ENCODE measurements at places on chromosomes 1 and 21.

- no peak for DNase-seq
These were observed 450.7 kb downstream of the NEGR1 start for GRCh38 chr1:71831646-71832045.

DNA sequence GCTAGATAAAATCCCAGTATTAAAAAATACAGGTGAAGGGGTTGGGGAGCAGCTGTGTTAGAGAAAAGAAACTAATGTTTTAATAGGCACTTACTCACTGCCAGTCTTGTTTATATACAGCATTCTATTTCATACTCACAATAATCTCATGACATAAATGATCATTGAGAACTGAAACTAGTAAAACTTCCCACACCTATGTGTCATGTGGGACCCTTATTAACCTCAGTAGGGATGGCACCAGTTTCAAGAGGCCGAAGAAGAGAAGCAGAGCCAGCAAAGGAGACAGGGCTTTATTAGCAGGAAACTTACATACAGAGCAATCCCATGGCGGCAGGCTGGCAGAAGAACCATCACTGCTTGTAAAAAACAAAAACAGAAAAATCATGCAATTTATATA lies 48.8 kb upstream of the KCNH1 start:
- DNase-seq: no peak

DNA sequence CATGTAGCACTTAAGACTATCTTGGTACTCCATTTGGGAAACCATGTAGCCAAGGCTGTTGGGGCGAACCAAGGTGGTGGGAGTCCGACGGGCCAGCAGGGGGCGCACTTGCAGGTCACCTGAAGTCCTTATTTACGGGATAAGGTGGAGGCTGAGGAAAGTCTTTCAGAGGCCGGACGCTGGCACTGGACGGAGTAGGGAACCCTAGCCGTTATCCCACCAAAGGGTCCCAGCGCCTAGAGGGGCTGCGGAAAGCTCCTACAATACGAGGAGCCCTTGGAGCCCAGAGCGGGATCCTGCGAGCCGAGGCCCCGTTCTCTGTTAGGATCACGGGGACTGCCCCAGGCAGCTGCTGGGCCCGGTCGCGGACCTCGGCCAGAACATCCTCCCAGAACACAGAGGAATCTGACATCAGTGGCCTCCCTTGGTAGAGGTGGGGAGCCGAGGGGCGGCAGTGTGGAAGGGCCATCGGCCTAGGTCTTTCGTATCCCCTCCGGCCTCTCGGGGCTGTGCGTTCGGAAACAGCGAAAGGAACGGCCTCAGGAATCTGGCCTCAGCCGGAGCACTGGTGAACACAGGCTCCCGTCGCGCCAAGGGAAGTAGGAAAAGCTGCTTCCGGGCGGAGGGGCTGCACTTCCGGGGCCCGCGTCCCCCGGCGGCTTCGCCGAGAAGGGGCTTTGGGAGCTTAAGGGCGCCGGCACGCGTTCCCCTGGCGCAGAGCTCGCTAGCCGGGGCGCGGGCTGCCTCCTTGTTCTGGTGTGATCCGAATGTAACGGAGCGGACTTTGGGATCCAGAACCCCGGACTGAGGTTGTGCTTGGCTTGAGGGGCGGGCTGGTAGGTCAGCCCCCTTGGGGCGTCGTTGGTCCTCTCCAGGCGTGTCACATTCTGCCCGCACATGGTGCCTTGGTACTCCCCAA lies 29.9 kb upstream of the RPTN start:
- no peak for DNase-seq

GRCh38 chr1:6509919-6510291 lies 18.4 kb upstream of the PLEKHG5 start:
- DNase-seq: no peak

DNA sequence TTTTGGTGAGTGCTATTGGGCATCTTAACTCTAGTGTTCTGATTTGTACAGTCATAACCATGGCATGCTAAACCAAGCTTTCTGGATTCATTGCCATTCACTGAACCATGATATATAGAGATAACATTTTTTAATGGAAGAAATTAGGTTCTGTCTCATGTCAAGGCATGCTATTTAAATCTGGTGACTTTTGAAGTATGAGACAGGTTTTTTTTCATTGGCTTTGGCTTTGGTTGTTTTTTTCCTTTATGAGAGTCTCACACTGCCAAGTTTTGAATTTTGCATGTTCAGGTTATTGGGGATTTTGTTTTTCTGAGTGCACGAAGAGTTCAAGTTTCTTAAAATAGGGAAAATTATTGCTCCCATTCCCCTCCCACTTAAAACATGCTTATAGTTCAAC lies 141.3 kb upstream of the ADAMTS5 start:
- no peak for DNase-seq

- DNase-seq: no peak
These were observed 2.4 kb upstream of the PEF1 start for GRCh38 chr1:31647106-31647505.

- no peak for DNase-seq
These were observed 18.1 kb upstream of the USP24 start for GRCh38 chr1:55233145-55233777.

GRCh38 chr1:11320153-11320936 lies 47.3 kb downstream of the UBIAD1 start:
- no peak for DNase-seq

GRCh38 chr1:86701731-86702130 lies 2.6 kb upstream of the SH3GLB1 start:
- DNase-seq: no peak

- DNase-seq: no peak
These were observed 8.0 kb downstream of the C1orf50 start for GRCh38 chr1:42774928-42775526.

Data from esophagus squamous epithelium (tissue), 5 donors.